ENCODE measurements at places on chromosomes 11 and 22.

GRCh38 chr11:108198833-108199232 is 23.6 kb downstream of the NPAT start:
- no peak for DNase-seq

DNA sequence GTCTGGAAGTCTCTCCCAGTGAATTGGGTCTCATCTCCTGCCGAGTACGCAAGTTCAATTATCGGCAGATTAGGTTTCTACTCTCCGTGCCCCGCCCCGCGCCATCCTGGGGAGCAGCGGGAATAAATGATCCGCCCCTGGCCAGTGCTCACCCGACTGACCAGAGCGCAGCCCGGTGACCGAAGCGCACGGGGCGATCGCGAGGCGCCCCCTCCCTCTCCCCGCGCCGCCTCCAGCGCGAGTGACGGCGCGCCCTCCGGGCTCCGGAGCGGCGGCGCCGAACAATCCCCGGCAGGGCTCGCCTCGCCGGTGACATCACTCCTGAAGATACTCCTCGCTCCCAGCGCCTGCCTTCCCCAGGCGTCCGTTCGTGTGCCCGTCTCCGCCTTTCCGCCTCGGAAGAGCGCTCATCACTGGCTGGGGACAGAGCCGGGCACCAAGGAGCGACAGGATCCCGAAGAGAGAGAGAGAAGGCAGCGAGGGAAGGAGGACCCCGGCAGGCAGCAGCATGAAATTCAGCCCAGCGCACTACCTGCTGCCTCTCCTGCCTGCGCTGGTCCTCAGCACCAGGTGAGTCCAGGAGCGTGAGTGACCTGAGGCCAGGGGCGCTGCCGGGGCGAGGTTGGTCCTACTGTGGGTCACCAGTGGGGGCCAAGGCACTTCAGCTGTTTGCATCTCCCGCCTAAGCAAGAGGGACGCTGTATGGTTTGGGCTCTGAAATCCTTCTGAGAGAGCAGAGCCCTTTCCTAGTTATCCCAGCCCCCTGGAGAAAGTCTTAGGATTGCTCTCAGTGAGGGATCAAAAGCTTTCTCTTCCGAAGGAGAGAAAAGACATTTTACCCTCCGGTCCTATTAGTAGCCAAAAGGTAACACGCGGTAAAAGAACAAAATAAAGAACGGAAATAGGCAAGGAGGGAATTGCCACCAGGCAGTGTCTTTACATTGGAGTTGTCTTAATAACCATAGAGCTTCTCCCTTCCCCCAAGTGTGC is at the start of gene LUZP2:
Gene LUZP2 (plus strand): TSS at position 318 of the 990 bp plus-strand sequence.
- DNase-seq, result no peak

DNA sequence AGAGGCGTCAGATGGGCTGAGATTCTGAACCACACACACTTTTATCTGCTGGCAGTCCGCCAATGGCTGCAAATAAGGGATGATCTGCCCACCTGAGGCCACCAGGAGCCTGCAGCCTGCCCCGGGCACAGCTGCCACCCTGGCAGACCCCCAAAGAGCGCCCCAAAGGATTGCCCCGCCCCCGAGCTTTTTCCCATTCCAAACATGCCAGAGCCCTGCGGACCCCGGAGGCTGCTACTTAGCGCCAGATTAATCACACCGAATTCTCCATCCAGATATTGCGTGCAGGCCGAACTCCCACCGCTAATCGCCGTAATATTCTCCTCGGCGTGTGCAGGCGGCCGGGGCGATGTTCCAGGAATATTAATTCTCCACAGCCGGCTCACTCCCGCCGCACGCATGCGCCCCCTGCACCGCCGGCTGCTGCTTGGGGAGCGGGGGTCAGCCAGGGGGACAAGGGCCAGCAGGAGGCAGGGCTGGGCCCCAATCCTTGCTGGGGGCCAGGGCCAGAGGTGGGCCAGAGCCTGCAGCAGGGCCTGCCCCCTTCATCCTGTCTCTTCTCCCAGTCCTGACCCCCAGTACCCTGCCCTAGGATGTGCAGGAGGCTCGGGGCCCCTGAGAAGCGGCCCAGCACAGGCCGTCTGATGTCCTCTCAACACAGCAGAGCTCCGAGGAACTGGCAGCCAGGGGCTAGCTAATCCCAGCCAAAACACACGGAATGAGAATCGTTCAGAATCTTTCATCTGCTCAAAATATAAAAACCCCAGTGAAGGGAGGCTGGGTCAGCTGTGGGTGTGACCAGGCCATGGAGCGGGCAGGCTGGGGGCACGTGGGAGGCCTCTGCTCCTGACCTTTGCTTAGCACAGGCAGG is 19.5 kb upstream of the TCF20 start:
- no peak for DNase-seq

- DNase-seq, result no peak
Measured at GRCh38 chr22:43293259-43293654, 49.9 kb downstream of the SCUBE1 start.

- DNase-seq, result no peak
Measured at GRCh38 chr22:27474711-27475547, 326.6 kb downstream of the MN1 start.

- DNase-seq, result no peak
Measured at GRCh38 chr11:34049028-34049427, 2.5 kb upstream of the CAPRIN1 start.

GRCh38 chr11:96259134-96259830 is 83.7 kb downstream of the MAML2 start:
- no peak for DNase-seq

DNA sequence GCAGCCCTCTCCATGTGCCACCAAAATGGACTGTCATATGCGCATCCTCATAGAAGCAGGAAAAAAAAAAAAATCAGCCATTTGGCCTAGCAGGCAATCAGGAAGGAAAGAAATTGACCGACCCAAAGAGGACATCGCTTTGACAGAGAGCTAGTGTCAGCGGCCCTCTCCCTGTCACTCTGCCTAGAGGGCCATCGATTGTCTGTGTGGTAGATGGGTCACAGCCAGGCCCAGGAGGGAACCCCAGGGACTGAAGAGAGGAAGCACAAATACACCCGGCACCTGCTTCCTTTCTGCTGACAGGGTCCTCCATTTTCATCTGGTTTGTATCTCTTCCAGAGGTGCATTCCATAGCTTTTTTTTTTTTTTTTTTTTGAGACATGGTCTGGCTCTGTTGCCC is 21.8 kb downstream of the VPS37C start:
- no peak for DNase-seq

GRCh38 chr11:3709977-3710376 is 38.8 kb upstream of the CHRNA10 start:
- DNase-seq, result no peak

DNA sequence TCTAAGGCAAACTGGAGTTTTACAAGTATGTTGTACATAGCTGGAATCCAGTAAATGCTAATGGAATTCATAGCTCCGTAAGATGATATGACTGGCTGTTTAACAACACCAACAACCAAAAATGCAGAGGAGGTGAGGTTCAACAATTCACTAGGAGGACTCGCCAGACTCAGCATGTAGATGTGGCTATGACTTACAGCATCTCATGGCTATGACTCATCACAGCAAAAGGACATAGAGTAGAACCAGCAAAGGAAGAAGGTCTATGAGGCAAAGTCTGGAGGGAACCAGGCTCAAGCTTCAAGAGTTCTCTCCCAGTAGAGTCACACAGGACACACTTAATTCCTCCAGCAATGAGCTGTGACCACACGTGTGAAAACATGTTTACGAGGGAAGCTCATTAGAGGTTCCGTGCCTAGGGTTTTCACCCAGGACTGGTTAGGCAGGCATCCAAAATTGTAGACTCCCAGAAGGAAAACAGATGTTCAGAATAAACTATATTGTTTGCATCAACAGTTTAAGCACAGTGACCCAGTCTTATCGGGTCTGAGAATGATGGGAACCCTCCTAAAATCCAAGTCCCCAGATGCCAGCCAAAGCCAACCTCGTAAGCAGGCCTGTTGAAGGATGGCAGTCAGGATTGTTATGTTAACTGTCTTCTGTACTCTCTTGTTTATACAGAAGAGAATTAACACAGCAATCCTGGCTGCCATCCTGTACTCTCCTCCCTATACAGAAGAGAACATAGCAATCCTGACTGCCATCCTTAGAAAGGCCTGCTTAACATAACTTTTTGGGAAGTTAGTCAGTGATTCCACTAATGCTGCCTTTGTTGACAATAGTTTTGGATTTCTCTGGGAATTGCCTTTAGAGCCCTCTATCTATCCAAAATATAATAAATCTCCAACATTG is 116.6 kb downstream of the LARGE1 start:
- DNase-seq, result no peak

DNA sequence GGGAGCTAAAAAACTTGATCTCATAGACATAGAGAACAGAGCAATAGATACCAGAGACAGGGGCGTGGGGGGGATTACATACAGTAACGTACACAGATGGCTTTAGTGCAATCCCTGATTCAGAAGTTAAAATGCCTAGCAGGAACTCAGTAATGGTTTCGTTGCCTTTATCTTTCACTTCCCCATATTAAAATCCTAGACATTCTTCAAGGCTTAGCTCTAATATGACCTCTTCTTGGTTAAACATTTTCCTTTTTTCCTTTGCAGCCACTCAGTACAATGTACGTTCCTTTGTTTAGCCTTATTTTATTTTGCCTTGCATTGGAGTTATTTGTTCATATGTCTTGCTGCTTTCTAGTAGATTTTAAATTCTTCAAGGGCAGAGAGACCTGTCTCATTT is 104.9 kb downstream of the C11orf87 start:
- no peak for DNase-seq

GRCh38 chr11:13669544-13670488 is 1.3 kb downstream of the FAR1 start:
- no peak for DNase-seq

DNA sequence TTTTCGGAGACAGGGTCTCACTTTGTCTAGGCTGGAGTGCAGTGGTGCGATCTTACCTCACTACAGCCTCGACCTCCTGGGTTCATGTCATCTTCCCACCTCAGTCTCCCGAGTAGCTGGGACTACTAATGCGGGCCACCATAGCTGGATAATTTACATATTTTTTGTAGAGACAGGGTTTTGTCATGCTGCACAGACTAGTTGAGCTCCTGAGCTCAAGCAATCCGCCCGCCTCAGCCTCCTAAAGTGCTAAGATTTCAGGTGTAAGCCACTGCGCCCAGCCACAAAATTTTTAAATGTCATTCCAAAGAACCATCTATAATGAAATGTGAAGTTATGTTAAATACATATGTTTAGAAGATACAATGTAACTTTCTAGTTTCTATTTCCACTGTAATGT is 4747.7 kb upstream of the OR11H1 start:
- no peak for DNase-seq

DNA sequence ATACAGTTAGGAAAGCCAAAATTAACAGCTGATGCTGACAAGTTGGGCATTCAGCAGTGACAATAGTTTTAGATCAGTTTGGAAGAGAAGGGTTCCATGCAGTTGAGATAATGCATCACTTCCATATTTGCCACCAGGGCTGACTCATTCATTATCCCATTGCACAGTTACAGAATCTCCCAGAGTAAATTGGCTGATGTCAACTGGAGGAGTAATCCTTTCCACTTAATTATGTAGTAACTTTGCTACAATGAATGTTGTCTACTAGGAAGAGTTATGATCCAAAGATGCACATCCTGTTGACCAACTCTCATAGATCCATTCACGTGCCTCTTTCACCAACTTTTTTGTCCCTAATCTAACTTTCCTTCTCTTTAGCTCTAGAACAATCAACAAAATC is 123.3 kb upstream of the LUZP2 start:
- DNase-seq, result no peak

GRCh38 chr22:37659066-37659896 is 758 bp downstream of the PDXP start:
- no peak for DNase-seq

DNA sequence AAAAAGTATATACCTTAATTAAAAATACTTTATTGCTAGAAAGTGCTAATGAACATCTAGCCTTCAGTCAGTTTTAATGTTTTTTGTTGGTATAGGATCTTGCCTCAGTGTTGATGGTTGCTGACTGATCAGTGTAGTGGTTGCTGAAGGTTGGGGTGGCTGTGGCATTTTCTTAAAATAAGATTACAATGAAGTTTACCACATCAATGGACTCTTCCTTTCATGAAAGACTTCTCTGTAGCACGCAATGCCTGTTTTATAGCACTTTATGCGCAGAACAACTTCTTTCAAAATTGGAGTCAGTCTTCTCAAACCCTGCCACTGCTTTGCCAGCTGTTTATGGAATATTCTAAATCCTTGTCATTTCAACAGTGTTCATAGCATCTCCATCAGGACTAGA is 50.6 kb downstream of the LDLRAD3 start:
- no peak for DNase-seq

DNA sequence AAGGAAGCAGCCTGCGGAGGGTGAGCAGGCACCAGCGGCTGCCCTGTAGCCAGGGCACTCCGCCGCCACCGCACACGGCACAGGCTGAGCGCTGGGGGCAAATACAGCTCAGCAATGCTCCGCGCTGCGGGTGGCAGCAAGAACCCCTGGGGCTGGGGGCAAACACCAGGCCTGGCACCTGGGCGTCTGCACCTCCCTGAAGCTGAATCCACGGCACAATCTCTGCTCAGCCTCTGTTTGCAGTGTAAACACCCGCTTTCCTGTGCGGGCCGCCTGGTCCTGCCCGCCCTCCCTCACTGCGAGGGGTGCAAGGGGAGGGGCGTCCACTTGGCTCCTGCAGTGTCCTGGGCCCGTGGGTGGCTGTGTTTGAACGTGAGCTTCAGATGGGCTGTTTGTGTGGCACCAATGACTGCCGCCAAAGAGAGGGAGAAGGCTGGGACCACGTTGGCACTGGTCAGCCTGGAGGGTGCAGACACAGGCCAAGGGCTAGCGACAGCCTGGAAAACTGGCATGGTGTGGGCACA is 14.8 kb upstream of the MPPED1 start:
- no peak for DNase-seq

- DNase-seq, result no peak
Measured at GRCh38 chr22:41856469-41856868, 23.6 kb downstream of the SREBF2 start.

DNA sequence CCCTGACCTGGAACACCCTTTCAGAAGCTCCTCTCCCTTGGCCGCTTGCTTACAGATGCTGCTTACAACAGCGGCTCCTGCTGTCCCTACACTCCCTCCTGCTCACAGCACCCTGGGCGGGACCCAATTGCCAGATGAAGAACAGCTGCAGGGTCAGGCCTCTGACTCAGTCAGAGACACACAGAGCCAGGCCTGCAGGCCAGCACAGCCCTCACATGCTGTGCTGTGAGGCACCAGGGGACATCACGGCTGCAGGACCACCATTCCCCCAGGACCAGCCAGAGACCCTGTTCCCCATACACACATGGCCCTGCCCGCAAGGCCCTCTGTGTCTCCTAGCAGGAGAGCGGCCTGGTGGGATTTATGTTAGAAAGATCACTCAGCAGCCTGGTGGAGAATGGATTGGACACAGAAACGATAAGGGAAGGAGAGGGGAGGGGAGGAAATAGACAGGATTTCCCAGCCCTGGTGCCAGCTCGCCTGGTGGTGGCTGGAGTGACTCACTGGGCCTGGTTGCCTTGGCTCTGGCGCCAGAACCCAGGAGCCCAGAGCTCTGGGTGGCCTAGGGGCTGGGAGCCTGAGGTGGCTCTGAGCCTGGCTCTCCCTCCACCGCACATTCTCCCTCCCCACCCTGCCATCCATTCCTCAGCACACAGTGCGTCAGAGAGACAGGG is 6.7 kb downstream of the CAPN5 start:
- no peak for DNase-seq

DNA sequence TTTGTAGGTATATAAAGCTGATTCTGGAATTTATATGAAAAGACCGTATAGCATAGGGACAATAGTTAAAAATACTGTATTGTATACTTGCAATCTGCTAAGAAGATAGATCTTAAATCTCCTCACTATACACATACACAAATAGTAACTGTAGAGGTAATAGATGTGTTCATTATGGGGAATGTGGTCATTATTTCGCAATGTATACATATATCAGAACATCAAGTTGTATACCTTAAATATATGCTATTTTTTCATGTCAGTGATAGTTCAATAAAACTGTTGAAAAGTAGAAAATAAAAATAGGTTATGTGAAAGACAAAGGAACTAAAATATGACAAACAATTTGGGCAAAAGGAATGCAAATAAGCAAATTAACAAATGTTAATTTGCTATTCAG is 35.2 kb upstream of the LIN7C start:
- no peak for DNase-seq
